ENCODE measurements at places on chromosomes 3 and 15.

DNA sequence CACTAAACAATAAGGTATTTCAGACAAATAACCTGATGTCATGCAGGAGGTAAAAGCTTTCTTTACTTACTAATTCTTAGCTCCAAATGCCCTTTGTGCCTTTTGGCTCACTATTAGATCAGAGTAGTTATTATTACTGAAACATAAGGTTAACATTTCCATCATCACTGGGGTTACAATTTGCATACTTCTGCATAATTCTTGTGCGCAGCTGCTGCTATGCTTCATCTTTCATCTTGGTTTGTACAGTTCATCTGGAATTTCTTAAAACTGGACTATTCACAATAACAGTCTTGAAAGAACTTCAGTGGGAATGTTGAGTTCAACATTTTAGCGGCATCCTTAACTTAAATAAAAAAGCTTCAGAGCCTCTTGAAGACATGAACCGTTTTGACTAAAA is 383.2 kb upstream of the ADAMTS9 start:
- DNase-seq: no peak

GRCh38 chr3:126402666-126403302 is 8.1 kb downstream of the CFAP100 start:
- DNase-seq: no peak

DNA sequence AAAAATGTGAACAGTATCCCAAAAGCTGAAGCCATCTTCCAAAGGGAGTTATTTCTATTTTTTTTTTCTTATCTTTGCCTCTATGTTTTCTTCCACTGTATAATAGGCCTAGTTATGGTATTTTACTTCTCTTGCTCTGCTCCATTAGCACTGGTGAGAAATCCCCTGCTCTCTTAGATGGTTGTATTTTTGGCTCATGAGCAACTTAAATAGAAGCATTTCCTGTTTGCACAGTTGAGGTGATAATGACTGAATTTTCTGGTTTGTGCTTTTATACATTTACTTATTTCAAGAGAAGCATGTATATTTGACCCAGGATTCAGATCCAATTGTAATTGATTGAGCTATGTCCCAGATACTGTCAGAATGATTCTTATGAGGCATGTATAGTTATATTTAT is 61.6 kb upstream of the CD200R1L start:
- DNase-seq: no peak

DNA sequence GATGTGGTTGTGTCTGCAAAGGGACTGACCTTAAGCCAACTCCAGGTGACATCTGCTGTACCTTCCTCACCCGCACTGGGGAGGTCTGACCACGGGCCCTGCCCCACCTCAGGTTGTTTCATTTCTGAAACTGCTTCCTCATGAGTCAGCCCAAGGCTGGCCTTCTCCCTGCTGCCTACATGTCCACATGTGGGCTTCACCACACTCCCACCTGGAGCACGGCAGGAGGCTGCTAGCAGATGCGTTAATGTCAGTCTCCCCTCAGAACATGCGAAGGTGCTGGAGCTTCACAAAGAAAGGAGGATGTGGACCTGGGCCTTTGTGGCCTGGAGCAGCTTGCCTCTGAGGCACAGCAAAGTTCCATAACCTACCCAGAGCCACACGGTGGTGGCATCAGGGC is 69.4 kb upstream of the PLXNA1 start:
- no peak for DNase-seq

GRCh38 chr15:93614386-93615104 is 525.5 kb upstream of the RGMA start:
- no peak for DNase-seq

- no peak for DNase-seq
Observed at GRCh38 chr3:170690661-170690981, 104.7 kb upstream of the SLC7A14 start.

DNA sequence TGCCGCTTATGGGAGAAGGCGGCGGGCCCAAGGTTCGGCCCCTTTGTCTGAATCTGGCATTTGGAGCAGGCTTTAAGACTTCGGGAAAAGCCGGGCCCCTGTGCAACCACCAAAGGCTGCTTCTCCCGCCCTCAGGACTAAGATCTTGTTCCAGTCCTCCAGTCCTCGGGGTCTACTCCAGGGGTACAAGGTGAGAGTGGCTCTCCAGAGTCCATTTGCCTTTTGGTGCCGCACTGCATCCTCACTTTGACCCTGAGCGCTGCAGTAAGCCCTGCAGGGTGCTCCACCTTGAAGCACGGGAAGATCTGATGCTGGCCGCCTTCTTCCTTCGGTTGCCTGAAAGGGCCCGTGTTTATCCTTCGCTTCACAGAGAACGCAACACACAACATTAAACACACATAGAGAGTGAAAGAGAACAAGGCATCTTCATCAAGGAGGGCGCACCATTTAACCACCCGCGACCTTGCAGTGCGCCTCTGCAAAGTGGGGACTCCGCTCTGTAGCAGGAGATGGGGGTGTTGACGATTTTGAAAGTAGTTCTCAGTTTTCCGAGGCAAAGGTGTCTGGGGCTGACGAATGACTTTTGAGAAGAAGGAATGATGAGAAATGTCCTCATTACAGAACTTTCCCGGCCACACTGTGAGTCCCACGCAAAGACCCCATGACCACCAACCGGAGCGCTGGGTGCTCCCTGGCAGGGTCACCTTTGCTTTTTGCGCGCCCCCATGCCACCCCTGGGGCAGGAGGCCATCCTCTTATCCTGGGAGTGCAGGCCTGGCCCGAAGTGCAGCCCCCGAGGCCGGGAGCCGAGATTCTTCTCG is 1.0 kb downstream of the PIGZ start:
- no peak for DNase-seq

DNA sequence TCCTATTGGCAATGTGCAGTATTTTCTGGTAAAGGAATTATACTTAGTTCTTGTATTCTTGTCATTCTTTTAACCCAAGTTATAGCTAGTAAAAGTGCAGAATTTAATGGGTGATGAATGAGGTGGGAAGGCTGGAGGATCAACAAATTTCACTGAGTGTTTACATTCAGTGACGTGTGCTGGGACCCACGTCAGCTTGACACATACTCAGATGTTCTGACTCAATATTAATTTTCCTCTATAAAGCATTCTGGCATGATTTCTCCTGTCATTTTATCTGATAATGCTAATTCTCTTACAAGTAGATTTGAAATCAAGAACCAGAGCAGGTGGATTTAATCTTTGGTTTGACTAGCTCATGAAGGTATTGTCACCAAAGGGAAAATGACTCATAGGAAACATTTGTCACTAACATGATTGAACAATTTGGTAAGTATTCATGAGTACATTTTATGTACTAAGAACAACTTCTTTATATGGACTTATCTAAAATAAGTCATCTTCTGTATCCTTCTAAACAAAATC is 71.0 kb upstream of the SYNPR start:
- no peak for DNase-seq

- DNase-seq: no peak
Observed at GRCh38 chr3:47646362-47646761, 67.7 kb upstream of the CSPG5 start.

GRCh38 chr3:106794442-106794841 is 582.8 kb upstream of the CCDC54 start:
- DNase-seq: no peak

DNA sequence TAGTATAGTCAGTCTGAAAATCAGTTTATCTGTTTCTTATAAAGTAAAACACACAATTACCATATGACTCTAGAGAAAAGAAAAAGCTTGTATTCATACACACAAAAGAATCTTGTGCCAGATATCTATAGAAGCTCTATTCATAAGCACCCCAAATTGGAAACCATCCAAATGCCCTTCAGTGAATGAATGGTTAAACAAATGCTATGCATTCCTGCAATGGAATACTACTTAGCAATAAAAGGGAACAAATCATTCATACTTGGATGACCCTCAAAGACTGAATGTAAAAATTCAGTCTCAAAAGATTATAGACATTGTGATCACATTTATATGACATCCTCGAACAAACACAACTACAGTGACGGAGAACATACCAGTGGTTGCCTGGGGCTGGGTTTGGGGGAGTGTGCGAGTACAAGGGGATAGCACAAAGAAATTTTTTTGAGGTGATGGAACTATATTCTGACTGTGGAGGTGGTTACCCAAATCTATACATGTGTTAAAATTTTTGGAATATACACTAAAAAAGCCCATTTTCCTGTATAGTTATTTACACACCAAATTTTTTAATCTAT is 680.6 kb downstream of the NTRK3 start:
- DNase-seq: no peak

DNA sequence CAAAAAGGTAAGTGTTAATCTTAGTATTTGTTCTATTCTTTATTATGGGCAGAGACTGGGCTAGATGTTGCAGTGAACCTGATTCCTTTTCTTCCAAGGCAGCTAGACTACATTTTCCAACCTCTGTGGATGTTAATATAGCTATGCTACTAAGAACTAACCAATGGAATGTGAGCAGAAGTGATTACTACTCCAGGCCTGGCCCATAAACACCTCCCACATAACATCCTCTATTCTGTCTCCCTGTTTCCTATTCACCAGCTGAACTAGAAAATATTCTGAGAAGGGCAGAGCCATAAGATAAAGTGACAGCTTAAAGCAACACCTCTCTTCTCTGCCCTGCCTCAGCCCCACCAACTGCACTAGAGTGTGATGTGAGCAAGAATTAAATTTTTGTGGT is 29.4 kb downstream of the CD200R1L start:
- DNase-seq: no peak

- peak; percentile 80 for DNase-seq
Observed at GRCh38 chr15:77821188-77821958, 188.7 kb upstream of the LINGO1 start.

DNA sequence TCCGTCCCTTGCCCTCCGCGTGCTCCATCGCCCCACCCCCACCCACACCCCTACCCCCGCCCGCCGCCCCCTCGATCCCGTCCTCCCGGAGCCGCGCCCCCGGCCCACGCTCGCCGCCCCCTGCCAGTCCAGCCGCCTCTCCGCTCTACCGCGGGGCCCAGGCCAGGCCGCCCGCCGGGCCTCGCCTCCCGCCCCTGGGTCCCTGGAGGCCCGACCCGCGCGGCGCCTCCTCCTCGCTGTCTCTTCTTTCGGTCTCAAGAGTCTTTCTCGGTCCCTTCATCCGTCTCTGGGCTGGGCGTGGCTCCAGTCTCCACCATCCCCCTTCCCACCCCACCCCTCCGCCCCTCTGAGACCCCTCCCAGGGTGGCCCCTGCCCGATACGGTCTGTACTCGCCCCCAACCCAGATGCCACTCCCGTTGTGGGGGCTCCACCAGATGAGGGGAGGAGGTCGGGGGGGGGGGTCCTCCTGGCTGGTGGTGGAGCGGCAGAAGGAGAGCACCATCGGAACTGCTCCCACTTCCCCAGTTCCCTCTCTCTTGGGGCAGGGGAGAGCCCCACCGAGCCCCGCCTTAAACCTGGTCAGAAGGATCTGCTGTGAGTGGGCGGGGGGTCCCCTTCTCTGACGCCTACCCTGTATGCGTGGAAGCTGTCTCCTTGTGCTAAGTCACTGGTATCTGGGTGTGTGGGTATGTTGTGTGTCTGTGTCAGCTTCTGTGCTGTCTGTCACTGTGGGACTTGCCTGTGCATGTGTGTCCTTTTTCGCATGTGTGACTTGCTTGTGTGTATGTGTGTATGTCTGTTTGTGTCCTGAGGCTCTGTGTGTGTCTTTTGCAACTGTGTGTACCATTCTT is 1.0 kb downstream of the PRKCD start:
- peak; percentile 63 for DNase-seq

DNA sequence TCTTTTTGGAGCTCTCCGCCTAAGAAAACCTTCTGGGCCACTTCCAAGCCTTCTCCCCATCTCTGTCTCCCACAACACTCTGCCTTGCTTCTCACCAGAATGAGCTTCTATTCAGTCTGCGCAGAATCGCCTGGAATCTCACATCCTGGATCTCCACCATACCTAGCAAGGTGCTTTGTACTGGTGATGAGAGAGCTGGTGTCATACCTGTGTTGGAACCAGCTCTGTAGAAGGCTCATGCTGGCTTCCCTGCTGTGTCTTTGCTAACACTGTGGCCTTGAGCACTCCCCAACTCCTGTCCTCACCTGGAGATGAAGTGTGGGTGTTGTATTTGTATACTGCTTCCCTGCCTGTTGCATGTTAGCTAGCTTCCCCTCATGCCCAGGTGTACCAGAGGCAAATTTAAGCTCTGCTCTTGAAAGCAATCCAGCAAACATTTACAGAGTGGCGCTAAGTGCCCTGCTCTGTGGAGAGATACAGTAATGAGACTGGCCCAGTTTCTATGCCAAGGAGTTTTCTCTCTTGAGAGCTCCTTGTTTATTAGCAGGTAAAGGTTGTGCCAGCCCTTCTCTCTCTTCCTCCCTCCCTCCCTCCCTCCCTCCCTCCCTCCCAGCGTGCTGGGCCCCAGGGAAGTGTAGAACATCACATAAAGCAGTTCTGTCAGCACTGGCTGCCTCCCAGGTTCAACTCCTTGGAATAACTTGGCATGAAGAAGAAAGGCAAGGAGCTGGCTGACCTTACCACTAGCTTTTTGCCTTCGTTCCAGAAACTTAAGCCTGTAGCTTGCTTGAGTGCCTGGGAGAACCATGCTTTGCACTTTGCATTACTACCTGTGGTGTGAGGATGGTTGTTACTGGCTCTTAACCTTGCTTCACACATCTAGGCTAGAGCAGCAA is 54.9 kb downstream of the TRIM71 start:
- DNase-seq: no peak
